Progenitor cell of endocrine pancreas (in vitro differentiated cells): ENCODE measurements at places on chromosomes 6 and 20. TPM values are rescaled to one million over a fixed set of nuclear protein-coding genes. Genes with fewer than 3 reads are reported as not detected.

- DNase-seq = no peak
- peaks cover 36% of the 10 kb centered on the region for H3K36me3 ChIP-seq
Observed at GRCh38 chr6:518218-518617, 126.7 kb downstream of the IRF4 start.

- peaks cover 7% of the 10 kb centered on the region for H3K36me3 ChIP-seq
- H3K27ac ChIP-seq = no peak overlapping the region
- DNase-seq = no peak
Observed at GRCh38 chr6:41122918-41123317, 31.2 kb downstream of the TREML1 start.

The MACROD2 gene
- total RNA-seq = 6.4 and 7.6 TPM in 2 replicates

DNA sequence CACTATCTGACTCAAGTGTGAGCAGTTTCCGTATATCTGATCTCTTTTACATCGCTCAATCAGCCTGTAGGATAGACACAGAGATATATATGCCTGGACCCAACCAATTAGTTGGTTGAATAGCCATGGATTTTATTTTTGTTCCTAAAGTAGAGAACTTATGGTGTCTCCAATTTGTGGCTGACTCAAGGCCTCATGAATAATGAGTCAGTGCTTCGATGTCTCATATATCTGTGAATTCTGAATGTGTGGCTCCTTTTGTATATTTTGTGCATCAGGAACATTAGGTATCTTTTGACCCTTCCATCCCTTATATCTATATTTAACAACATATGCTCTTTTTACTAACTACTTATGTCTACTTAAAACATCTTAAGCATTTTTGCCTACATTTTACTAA, 64.5 kb downstream of the OR2B2 start:
- no peaks in the 10 kb centered on the region for H3K4me1 ChIP-seq
- H3K4me3 ChIP-seq = no peak overlapping the region
- no peak overlapping the region for H3K27ac ChIP-seq
- peaks cover 1% of the 10 kb centered on the region for H3K36me3 ChIP-seq
- no peak for DNase-seq

DNA sequence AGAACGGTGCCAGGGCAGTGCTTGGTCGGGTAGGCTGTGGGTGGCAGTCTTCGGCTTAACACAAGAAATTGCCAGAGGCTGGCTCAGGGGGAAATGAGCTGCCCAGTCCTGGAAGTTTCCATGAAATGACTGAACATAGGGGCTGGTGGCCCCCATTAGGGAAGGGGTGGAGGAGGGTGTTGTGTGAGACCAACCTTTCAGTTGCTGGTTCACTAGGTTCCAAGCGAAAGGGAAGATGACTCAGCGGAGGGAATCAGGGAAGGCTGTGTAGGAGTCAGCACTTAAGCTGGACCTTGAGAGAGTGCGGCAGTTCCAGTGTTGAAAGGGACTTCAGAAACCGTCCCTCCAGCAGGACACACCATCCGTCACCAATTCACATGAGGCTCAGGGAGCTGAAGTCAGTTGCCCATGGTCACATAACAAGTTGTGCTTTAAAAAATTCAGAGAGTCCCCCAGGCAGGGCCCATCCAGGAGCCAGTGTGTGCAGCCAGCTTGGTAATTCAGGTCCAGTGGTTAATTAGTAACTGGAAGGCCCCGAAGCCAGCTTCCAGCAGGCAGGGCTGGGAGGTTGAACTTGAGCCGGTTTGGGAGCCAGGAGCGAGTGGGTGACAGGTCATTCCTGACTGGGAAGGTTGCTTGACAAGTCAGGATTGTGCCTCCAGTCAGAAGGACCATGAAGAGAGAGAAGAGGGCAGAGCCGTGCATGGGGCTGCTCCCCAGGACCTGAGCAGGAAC, at the start of gene SGK2:
Gene SGK2, plus strand, starts transcription at position 616 of the 735 bp plus-strand sequence. CDS start 7,469 bp downstream, outside the sequence.
- no peaks in the 10 kb centered on the region for H3K27me3 ChIP-seq
- H3K36me3 ChIP-seq = no peaks in the 10 kb centered on the region
- peak within 1 kb of the TSS; percentile 98 for H3K27ac ChIP-seq
- H3K4me3 ChIP-seq = peak within 1 kb of the TSS; percentile 40
- DNase-seq = peak; percentile 55

The SLC32A1 gene
- not detected in 2 replicates for total RNA-seq

The TCP11 gene
- not detected in 2 replicates for total RNA-seq

DNA sequence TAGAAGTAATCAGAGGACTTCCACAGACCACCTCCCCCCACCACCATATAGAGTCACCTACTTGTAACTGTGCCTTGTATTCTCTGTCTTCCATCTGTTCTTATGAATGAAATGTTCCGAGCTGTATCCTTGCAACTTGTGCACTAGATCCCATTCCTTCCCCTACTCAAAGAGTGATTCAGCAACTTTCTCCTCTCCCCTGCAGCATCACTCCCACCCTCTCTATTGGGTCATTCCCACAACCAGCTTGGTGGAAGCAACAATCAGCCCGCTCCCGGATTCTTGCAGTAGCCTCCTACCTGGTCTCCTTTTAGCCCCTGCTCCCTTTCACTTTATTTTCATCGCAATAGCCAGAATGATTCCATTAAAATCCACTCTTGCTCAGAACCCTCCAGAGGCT, 34.9 kb upstream of the REV3L start:
- peaks cover 13% of the 10 kb centered on the region for H3K4me1 ChIP-seq
- DNase-seq = no peak
- peak overlapping the region; percentile 22 for H3K27ac ChIP-seq
- no peak overlapping the region for H3K4me3 ChIP-seq
- H3K27me3 ChIP-seq = no peaks in the 10 kb centered on the region
- peaks cover 12% of the 10 kb centered on the region for H3K36me3 ChIP-seq

GRCh38 chr6:76862936-76863335, 600.4 kb downstream of the HTR1B start:
- no peaks in the 10 kb centered on the region for H3K36me3 ChIP-seq
- H3K27ac ChIP-seq = no peak overlapping the region
- H3K27me3 ChIP-seq = no peaks in the 10 kb centered on the region

- H3K27ac ChIP-seq = no peak overlapping the region
- DNase-seq = no peak
- no peaks in the 10 kb centered on the region for H3K36me3 ChIP-seq
- H3K4me1 ChIP-seq = peaks cover 8% of the 10 kb centered on the region
- no peak overlapping the region for H3K4me3 ChIP-seq
Observed at GRCh38 chr20:56606174-56606945, 22.7 kb upstream of the TFAP2C start.

GRCh38 chr6:91719414-91719813, 1132.5 kb upstream of the MAP3K7 start:
- H3K4me1 ChIP-seq = peaks cover 3% of the 10 kb centered on the region
- no peak for DNase-seq
- H3K36me3 ChIP-seq = no peaks in the 10 kb centered on the region
- no peak overlapping the region for H3K27ac ChIP-seq
- H3K4me3 ChIP-seq = no peak overlapping the region

GRCh38 chr20:36246401-36246800, 10.1 kb downstream of the AAR2 start:
- H3K4me1 ChIP-seq = no peaks in the 10 kb centered on the region
- H3K27ac ChIP-seq = no peak overlapping the region
- H3K4me3 ChIP-seq = no peak overlapping the region
- DNase-seq = no peak

The NOX3 gene
- not detected in 2 replicates for total RNA-seq

The PRRT1 gene
- 2.9 and 3.3 TPM in 2 replicates for total RNA-seq

The UBE3D gene
- total RNA-seq = 15.5 and 18.6 TPM in 2 replicates

DNA sequence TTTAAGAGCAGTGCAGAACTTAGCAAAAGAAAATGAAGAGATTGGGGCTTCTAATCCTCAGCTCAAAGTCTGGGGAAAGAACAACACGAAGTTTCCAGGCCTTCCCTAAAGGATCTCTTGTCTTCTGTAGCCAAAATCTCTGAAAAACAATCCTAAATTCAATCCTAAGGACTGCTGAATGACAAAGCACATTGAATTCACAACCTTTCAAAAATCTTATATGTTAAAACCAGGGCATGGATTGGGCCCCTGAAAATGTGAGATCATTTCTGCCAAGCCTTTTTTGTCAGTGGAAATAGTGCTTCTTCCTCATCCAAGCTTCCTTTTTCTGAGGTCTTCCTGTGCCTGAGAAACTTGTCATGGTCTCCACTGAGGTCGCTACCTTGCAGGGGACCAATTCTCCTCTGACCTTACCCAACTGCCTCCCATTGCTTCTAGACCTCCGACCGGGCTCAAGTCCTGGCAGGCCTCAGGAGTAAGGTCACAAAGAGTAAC, 126.2 kb upstream of the ARID1B start:
- H3K36me3 ChIP-seq = peaks cover 1% of the 10 kb centered on the region
- H3K4me3 ChIP-seq = no peak overlapping the region
- H3K4me1 ChIP-seq = peaks cover 6% of the 10 kb centered on the region
- no peak overlapping the region for H3K27ac ChIP-seq
- peaks cover 7% of the 10 kb centered on the region for H3K27me3 ChIP-seq
- DNase-seq = no peak

DNA sequence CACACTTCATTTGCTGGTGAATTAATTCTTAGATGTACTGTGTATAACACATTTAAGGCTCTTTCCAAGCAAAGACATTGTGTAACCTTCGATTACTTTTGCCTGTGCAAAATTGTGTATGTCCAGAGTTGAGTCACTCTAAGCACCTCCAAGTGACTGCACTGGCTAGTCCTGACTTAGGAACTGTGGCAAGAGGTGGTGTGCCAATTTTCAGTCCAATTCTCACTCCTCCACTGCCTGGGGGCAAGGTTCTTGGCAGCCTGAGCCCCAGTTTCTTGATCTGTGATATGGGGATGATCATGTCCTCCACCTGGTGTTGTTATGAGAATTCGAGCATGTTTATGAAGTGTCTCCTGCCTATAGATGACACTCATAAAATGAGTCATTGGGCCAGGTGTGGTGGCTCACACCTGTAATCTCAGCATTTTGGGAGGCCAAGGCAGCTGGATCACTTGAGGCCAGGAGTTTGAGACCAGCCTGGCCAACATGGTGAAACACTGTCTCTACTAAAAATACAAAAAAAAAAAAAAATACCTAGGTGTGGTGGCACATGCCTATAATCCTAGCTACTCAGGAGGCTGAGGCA, 105.3 kb upstream of the CDYL start:
- H3K4me3 ChIP-seq = no peak overlapping the region
- peaks cover 16% of the 10 kb centered on the region for H3K27me3 ChIP-seq
- H3K27ac ChIP-seq = no peak overlapping the region
- H3K36me3 ChIP-seq = no peaks in the 10 kb centered on the region
- H3K4me1 ChIP-seq = no peaks in the 10 kb centered on the region

DNA sequence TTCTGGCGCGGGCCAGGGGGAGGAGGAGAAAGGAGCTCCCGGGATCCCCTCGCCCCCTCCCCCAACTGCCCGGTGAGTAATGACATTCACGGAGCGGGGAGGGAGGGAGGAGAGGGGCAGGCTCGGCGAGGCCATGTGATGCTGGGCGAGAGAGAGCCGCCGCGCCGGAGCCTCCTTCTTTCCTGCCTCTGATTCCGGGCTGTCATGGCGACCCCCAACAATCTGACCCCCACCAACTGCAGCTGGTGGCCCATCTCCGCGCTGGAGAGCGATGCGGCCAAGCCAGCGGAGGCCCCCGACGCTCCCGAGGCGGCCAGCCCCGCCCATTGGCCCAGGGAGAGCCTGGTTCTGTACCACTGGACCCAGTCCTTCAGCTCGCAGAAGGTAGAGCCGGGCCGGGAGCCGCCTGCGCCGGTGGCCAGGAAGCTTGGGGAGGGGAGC, at the start of gene GDAP1L1:
Gene GDAP1L1, plus strand, starts transcription at position 178 of the 441 bp plus-strand sequence. Its CDS starts 27 bp downstream, at position 205.
- H3K36me3 ChIP-seq = no peaks in the 10 kb centered on the region
- peak within 1 kb of the TSS; percentile 43 for H3K4me3 ChIP-seq
- H3K27ac ChIP-seq = no peak within 1 kb of the TSS
- peaks cover 4% of the 10 kb centered on the region for H3K4me1 ChIP-seq

GRCh38 chr6:2037237-2037926, 208.0 kb downstream of the GMDS start:
- H3K4me1 ChIP-seq = peaks cover 8% of the 10 kb centered on the region
- no peak overlapping the region for H3K27ac ChIP-seq
- H3K27me3 ChIP-seq = peaks cover 25% of the 10 kb centered on the region
- H3K36me3 ChIP-seq = no peaks in the 10 kb centered on the region

The KCNB1 gene
- 0.98 and 1.8 TPM in 2 replicates for total RNA-seq

The CLDN20 gene
- not detected in 2 replicates for total RNA-seq

The MEI4 gene
- total RNA-seq = 1.9 and 2.6 TPM in 2 replicates

DNA sequence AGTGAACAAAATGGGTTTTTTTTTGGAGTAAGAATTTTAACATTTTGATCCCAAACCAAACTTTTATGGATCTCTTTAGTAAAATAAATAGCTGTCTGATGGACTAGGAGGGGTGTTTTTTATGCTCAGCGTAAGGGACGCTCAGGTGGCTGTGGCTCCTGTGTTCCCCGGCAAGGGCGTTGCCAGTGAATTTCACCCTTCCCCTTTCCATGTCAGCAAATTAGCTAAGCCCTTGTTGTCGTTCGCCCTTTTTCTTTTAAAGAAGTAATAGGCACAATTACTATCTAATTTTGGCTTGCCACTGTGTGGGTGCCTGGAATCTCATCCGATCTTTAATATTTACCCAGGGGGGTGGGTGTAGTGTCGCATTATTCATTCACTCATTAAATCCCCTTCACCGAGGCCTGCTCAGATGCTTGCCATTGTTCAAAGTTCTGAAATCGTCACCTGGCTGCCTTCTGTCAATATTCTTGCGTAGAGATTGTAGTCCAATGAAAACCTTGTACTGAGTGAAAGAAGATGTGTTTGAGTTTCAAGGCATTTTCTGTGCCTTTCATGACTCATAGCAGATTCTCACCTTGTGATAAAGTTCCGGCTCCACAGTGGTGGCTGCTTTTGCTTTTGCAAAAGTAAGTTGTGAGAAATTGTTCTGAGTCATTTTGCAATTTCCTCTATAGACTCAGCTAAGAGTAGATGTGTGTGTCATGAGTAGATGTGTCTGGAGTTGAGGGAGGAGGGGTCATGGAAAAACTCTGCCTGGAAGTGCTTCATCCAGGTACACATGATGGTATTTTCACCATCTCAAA, 40.0 kb upstream of the CLDN20 start:
- H3K4me1 ChIP-seq = peaks cover 21% of the 10 kb centered on the region
- no peak for DNase-seq
- H3K27ac ChIP-seq = peak overlapping the region; percentile 95
- peaks cover 3% of the 10 kb centered on the region for H3K36me3 ChIP-seq
- H3K27me3 ChIP-seq = no peaks in the 10 kb centered on the region
